Dermis blood vessel endothelial cell (primary cell): ENCODE measurements at places on chromosomes 11 and 22. TPM values are rescaled to one million over a fixed set of nuclear protein-coding genes. Genes with fewer than 3 reads are reported as not detected.

PYGM gene
- total RNA-seq, result 0.23 and 0.34 TPM in 2 replicates

GAL3ST3 gene
- 0.60 and 1.4 TPM in 2 replicates for total RNA-seq

OR5M10 gene
- not detected in 2 replicates for total RNA-seq

TRIM51 gene
- not detected in 2 replicates for total RNA-seq

PDGFB gene
- total RNA-seq, result 75.7 and 80.1 TPM in 2 replicates

ART5 gene
- not detected in 2 replicates for total RNA-seq

CARD18 gene
- not detected in 2 replicates for total RNA-seq

LBHD1 gene
- 2.5 and 3.6 TPM in 2 replicates for total RNA-seq

STIP1 gene
- 139 and 191 TPM in 2 replicates for total RNA-seq

OR10D3 gene
- not detected in 2 replicates for total RNA-seq

TECTA gene
- 0.42 and 0.51 TPM in 2 replicates for total RNA-seq

NTM gene
- 0.09 and 0.51 TPM in 2 replicates for total RNA-seq

ATP6V1E1 gene
- total RNA-seq, result 139 and 140 TPM in 2 replicates

PKNOX2 gene
- not detected in 2 replicates for total RNA-seq

BRMS1 gene
- 65.7 and 71.8 TPM in 2 replicates for total RNA-seq

CSF2RB gene
- total RNA-seq, result 7.1 and 9.2 TPM in 2 replicates

GTSE1 gene
- total RNA-seq, result 2.7 and 15.6 TPM in 2 replicates

OTOG gene
- total RNA-seq, result not detected in 2 replicates
